Anterior cingulate cortex (tissue), 58 donors: ENCODE measurements at places on chromosomes 7 and 10.

DNA sequence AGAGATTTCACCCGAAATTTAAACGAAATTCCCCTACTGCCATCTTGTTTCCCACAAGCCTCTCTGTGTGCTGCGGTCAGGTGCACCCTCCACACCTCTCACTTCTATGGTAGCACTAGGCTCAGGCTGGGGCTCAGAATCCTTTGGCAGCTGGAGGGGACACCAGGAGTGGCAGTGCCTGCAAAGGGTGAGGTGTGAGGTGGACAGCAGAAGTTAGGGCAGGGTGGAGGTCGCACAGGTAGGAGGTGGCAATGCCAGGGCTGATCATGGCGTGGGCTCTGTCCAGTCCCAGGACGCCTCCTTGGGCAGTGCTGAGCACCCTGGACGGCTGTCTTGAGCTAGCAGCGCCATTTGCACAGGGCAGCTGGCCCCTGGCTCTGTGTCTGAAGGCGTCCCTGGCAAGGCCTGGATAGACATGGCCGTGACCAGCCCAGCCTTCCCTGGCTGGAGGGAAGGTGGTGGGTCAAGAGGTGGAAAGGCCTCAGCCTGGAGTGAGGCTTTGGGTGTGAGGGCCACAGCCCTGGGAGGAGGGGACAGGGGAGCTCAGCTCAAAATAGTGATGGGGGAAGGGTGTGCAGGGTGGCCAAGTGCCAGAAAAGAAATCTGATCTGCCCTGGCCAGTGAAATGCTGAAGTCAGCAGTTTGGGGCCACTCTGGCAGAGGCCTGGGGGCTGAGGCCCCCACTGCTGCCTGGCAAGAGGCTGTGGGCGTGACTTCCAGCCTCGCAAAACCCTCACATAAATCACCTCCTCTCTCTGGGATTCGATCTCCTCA is 40.0 kb downstream of the ZCCHC24 start:
- no peak for DNase-seq

DNA sequence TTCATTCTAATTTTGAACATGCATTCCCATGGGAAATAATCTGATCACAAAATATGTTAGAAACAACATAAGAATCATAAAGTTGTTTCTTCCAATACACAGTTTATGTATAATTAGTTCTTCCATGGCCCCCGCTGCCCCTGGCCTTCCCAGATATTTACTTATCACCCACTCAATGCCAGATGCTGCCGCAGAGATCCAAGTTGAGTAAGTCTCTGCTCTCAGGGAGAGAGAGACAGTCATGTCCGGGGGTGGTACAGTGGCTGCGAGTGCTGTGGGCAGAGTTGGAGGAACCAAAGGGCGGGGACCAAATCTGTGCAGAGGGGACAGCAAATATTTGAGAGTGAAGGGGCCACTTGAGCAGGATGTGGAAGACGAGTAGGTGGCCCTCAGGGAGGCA is 37.1 kb downstream of the COL26A1 start:
- DNase-seq = no peak

GRCh38 chr7:108012499-108013430 is 9.8 kb upstream of the LAMB1 start:
- DNase-seq = no peak

DNA sequence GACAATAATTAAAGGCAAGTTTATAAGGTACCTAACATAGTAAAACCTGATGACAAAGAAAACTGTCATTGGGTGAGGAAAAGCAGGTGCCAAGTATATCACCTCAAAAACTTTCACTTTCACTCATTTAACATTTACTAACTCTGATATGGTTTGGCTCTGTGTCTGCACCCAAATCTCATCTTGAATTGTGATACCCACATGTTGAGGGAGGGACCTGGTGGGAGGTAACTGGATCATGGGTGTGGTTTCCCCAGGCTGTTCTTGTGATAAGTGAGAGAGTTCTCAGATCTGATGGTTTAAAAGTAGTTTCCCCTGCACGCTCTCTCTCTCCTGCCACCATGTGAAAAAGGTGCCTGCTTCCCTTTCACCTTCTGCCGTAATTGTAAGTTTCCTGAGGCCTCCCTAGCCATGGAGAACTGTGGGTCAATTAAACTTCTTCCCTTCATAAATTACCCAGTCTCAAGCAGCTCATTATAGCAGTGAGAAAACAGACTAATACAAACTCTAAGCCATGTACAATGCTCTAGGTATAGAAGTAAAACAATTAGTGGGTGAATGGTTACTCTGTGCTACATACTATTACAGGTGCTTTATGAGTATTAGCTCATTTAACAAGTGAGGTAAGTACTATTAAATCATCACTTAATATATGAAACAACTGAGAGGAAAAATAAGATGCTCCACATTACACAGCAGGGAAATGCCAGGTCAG is 199.0 kb downstream of the CHCHD3 start:
- DNase-seq = no peak

DNA sequence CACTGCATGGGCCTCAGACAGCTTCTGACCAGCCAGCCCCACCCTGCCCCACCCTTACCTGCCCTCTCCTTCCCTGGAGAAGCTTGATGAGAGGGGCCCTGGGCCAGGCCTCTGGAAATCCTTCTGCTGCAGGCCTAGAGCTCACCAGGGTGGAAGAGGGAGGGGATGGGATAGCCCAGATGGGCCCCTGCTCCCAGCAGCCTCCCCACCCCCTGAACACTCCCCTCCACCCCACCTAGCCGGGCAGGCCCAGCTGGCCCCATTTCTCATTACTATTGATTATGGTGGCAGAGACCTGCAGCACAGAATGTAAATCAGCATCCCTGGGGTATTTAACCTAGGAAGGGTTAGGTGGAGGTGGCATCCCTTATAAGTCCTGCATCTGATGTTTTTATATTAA is 11.6 kb upstream of the RET start:
- DNase-seq = no peak

- peak; percentile 77 for DNase-seq
Observed at GRCh38 chr7:74083117-74083876, at the start of gene LIMK1. TSS of gene LIMK1 (plus strand) at chr7:74083804. CDS start at chr7:74083991, 187 bp downstream.

- DNase-seq = no peak
Observed at GRCh38 chr7:111657018-111657417, 94.7 kb upstream of the IMMP2L start.

GRCh38 chr7:53110425-53110824 is 75.0 kb downstream of the POM121L12 start:
- DNase-seq = no peak

- DNase-seq = no peak
Observed at GRCh38 chr7:24059775-24060174, 224.2 kb upstream of the NPY start.

DNA sequence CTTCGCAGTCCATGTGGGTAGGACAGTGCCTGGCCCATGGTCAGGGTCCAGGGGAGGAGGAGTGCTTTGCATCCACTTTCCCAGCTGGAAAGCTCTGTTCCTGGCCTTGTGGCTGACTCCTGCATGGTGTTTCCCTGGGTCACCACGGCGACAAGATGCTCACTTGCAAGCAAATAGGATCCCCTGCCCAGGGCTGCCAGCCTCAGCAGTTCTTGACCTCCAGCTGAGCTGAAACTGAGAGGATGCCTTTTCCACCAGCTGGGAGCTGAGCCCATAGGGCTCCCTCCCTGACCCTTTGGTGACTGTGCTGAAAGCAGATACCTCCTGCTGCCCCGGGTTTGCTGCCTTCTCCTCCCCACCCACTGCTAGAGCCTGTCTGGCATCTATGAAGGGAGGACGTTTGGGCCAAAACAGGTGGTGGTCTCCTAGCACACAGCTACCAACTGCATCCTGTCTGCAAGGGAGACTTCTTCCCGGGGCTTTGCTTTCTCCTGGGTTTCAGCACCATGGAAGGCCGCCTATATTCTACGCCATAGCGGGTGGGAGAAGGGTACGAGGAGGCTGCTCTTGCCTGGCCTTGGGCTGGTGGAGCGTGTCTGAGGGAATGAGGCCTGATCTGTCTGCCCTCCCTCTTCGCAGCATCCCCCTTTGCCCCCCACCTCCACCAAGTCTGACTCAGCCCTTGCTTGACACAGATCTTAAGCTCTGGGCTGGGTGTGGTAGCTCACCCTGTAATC is 34.4 kb downstream of the UBTD1 start:
- no peak for DNase-seq

- no peak for DNase-seq
Observed at GRCh38 chr7:148148456-148148855, 442.1 kb upstream of the C7orf33 start.

GRCh38 chr7:30116771-30117170 is 18.0 kb upstream of the MTURN start:
- DNase-seq = no peak

GRCh38 chr10:29895456-29895855 is 163.9 kb downstream of the JCAD start:
- no peak for DNase-seq

DNA sequence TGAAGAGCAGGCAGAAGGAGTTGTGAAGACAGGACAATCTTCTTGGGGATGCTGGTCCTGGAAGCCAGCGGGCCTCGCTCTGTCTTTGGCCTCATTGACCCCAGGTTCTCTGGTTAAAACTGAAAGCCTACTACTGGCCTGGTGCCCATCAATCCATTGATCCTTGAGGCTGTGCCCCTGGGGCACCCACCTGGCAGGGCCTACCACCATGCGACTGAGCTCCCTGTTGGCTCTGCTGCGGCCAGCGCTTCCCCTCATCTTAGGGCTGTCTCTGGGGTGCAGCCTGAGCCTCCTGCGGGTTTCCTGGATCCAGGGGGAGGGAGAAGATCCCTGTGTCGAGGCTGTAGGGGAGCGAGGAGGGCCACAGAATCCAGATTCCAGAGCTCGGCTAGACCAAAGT is 1.5 kb downstream of the CHPF2 start:
- DNase-seq = no peak

GRCh38 chr10:98224509-98224908 is 43.5 kb downstream of the LOXL4 start:
- DNase-seq = no peak

GRCh38 chr10:31930023-31930751 is 1.6 kb upstream of the ARHGAP12 start:
- no peak for DNase-seq

GRCh38 chr7:2425749-2426148 is 22.3 kb downstream of the CHST12 start:
- DNase-seq = no peak

DNA sequence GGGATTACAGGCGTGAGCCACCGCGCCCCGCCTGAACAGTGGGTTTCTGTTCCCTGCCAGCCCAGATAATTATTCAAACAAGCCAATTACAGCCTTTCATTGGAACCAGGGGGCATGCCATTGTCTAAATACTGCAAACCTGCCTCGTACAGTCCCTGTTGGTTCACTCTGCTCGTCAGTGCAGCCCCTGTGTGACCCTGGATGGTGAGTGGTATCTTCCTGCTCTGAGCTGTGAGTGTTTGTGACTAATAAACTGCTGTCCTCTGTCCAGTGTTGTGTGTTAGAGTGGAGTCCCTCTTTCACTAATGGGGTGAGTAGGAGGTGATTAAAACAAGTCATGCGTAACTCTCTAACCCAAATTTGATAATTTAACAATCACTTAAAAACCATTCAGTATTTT is 176.5 kb upstream of the FAM3C start:
- DNase-seq = no peak

DNA sequence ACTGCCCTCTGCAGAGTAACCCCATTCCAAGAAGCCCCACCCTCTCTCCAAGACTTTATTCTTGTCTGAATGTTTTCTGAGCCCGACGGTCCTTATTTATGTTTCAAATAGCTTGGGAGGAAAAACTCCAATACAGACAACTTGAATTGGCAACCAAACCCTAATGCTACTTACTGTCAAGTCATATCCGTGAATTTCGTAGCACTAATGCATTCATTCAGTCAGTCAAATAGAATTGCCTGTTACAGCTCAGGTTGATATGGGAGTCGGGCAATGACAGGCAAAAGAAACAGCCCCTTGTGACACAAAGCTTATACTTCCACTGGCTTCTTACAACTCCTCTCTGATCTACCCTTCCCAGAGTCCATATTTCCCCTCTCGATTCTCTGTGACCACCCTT is 58.5 kb upstream of the LRGUK start:
- no peak for DNase-seq
